ENCODE measurements at places on chromosomes 2 and 18.
A peak's percentile ranks its signal among the peaks of the same experiment; 100 is the strongest.

DNA sequence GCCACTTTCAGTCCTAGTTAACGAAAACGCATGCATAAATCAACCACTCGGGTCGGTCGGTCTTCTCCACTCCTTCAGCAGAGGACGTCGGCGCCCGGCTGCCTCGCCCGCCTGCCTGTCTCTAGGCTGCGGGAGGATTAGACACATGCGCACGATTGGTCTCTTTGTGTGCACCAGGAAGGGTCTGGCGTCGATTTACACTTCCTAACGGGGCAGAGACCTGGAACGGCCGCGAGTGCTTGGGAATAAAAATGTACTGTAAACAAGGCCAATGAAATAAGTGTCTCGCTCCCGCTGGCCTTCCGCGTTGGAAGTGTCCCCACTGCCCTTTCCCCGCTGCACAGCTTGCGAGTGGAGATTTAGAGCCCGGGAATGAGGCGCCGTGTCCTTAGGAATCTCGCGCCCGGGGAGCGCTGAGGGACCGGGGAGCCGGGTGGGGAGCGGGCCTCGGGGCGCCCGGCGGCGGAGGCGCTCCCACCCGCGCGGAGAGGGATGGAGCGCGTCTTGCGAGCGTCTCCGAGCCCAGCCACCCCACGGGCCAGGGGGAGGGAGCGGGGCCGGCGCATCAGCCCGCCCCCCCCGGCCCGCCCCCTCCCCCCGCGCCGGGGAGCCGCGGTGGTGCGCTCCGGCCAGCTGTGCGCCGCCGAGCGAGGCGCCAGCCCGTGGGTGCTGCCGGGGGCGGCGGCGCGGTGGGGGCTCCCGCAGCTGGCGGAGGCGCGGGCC, at the start of gene DOK6:
Gene DOK6 (plus strand): TSS at position 636 of the 723 bp plus-strand sequence.
- peak; percentile 34 for DNase-seq

- DNase-seq, result no peak
Observed at GRCh38 chr2:201859949-201860348, 53.6 kb downstream of the CDK15 start.

GRCh38 chr18:32771169-32771751, 1.6 kb downstream of the KLHL14 start:
- DNase-seq, result peak; percentile 15

DNA sequence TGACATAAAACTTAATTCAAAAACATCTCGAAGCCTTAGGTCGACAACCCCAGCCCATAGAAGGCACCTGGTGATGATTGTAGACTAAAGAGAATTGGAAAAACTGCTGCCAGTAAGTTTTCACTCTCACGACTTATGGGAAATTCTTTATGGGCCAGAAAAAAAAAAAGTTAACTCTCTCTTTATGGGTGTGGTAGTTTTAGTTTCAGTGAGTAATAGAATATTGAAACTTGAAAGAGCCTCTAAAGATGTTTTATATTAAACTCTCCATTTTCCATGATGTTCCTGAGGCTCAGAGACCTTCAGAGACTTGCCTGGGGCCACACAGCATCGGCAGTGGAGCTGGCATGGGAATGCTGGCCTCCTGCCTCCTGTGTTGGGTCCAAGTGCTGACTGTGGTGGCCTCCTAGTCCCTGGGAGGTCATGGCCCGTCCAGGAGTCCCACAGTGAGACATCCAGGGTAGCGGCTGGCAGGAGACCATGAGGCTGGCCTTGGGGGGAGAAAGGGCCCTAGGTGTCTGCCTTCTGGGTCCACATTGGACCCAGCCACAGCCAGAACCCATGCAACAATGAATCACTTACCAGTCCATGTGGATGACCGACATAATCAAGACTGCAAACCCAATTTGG, 158.9 kb downstream of the SEPTIN10 start:
- DNase-seq, result no peak

DNA sequence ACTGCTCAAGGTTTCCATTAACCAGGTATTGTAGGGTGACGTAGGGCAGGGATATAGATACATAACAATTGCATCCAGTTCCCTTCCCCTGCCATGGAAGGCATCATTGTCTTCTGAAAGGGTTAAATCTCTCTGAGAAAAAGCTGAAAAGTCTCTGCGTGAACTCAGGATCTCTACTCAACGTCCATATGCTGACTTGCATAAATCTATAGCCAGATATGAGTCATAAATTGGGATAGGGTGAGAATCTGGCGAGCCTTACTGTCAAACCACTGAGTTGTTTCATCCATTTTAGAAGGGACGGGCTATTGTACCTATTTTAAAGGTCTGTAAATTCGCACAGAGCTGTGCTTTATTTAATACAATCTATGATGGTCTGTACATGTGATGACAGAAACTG, 258.3 kb downstream of the L3MBTL4 start:
- no peak for DNase-seq

DNA sequence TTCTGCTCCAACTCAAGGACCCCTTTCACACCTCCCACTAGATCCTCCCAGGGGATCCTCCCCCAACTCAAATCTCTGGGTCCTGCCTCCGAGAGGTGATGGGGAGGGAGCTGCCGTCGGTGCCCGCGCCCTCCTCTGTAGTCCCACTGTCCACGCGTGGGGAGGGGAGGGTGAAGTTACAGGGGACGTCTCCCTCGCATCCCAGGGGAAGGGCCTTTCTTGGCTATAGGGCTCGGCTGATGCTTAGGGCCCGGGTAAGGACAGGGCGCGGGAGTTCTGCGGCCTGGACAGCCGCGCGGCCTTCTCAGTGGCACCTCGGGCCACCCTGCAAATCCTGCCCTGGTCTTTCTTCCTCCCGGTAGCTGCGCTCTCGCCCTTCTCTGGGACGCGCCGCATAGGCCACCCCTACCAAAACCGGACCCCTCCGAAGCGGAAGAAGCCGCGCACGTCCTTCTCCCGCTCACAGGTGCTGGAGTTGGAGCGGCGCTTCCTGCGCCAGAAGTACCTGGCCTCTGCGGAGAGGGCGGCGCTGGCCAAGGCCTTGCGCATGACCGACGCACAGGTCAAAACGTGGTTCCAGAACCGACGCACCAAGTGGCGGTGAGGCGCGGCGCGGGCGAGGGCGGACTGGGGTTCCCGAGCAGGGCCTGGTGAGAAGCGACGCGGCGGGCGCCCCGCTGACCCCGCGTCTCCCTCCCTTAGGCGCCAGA, 1.2 kb downstream of the TLX2 start:
- peak; percentile 35 for DNase-seq

DNA sequence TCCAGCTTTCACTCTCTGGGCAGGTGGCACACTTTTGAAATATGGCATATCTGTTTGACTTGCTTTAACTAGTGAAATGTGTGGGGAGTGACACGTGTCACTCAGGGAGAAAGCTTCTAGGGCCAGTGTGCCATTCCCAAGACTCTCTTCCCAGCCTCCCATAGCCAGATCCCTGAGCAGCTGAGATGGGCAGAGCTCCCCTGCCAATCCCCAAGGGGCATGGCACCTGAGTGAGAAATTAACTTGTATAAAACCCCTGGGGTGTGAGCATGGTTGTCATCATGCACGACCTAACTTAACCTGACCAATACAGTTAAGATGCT, 39.0 kb upstream of the MARCO start:
- no peak for DNase-seq

GRCh38 chr2:26471289-26471688, 6.6 kb downstream of the OTOF start:
- no peak for DNase-seq

GRCh38 chr2:2901384-2902345, 476.0 kb downstream of the EIPR1 start:
- peak; percentile 13 for DNase-seq

- DNase-seq, result peak; percentile 76
Observed at GRCh38 chr2:23380562-23381065, 4.4 kb upstream of the KLHL29 start.

GRCh38 chr2:183123959-183124221, 353 bp upstream of the NUP35 start:
- no peak for DNase-seq

DNA sequence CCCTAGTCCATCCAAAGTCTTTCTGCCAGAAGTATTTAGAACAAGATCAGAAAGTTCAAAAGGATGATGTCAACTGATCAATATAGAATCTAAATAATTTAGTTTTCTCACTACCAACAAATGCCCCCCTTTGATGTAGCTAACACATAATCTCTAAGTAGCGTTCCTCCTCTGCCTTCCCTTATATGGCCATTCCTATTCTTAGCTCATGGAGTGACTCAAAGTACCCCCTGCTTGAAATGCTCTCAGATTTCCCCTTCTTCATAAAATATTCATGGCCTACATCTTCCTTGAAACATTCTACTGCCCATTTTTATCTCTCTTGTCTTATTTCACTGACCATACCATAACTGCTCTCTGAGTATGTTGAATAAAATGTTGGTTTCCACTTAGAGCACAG, 151.5 kb downstream of the UPP2 start:
- no peak for DNase-seq

- no peak for DNase-seq
Observed at GRCh38 chr2:129673234-129673633, 306.2 kb upstream of the RAB6C start.

GRCh38 chr2:68907232-68907919, 36.2 kb upstream of the BMP10 start:
- no peak for DNase-seq

DNA sequence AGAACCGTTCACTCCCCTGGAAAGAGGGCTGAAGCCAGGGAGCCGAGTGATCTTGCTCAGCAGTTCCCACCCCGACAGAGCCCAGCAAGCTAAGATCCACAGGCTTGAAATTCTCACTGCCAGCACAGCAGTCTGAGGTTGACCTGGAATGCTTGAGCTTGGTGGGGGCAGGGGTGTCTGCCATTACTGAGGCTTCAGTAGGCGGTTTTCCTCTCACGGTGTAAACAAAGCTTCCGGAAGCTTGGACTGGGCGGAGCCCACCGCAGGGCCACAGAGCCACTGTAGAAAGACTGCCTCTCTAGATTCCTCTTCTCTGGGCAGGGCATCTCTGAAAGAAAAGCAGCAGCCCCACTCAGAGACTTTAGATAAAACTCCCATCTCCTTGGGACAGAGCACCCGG, 180.8 kb downstream of the WDR7 start:
- DNase-seq, result no peak

GRCh38 chr2:20728114-20728758, 61.3 kb downstream of the GDF7 start:
- no peak for DNase-seq

GRCh38 chr2:74792282-74792681, 41.6 kb upstream of the HK2 start:
- no peak for DNase-seq

DNA sequence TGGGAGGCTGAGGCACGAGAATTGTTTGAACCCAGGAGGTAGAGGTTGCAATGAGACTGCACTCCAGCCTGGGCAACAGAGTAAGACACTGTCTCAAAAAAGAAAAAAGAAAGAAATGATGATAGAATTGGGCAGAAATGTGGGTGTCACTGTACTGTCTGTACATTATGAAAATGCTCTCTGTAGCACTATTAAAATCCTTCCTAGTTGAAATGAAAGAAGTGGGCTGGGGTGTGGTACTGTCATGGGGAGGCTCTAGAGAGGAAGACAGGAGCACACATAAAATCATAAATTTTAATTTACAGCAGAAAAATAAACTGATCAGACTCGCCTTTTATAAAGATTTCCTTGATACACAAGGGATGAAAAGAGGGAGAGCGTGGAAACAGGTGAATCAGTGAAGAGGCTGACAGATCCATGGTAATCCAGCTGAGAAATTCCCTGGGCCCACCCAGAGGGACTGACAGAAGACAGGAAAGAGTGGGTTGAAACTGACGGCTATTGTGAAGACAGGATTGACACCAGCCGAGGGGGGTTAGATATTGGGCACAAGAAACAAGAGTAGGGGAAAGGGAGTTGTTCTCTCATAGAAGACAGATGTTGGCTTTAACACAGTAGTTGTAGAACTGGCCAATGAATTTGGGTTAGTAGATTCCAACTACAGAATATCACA, 96.4 kb upstream of the ATL2 start:
- no peak for DNase-seq

GRCh38 chr2:105877945-105878344, 133.2 kb downstream of the NCK2 start:
- no peak for DNase-seq

DNA sequence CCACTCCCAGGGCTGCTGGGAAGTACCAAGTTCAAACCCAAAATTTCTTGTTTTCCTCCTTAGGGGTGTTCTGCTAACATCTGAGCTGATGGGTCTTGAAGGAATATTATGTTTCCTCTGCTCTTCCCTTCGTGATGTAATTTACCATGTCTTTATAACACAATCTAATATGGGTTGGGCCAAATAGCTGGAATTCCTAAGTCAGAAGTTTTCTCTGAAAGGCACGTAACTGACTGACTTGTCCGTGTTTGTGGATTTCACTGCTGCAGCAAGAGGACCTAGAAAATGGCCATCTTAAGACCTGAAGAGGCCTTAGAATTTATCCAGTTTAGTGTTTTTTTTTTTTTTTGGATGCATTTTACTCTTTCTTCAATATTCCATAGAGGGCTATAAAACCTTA, 256.7 kb downstream of the DCDC2C start:
- no peak for DNase-seq

- no peak for DNase-seq
Observed at GRCh38 chr2:18664421-18664820, 75.1 kb upstream of the NT5C1B start.

DNA sequence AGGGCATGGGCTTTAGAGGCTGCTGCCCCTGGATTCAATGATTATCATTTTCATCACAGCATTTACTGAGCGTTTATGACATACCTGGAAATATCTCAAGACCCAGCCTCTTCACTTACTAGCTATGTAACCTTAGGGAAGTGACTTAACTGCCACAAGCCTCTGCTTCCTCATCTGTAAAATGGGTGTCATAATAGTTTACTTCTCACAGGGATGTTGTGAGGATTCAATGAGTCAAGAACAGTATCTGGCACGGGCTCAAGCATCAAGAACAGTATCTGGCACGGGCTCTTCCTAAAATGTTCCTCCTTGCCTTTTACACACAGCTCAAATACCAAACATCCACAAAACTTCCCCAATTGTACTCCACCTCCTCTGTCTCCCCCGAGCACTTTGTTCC, 31.4 kb downstream of the LGALSL start:
- no peak for DNase-seq

DNA sequence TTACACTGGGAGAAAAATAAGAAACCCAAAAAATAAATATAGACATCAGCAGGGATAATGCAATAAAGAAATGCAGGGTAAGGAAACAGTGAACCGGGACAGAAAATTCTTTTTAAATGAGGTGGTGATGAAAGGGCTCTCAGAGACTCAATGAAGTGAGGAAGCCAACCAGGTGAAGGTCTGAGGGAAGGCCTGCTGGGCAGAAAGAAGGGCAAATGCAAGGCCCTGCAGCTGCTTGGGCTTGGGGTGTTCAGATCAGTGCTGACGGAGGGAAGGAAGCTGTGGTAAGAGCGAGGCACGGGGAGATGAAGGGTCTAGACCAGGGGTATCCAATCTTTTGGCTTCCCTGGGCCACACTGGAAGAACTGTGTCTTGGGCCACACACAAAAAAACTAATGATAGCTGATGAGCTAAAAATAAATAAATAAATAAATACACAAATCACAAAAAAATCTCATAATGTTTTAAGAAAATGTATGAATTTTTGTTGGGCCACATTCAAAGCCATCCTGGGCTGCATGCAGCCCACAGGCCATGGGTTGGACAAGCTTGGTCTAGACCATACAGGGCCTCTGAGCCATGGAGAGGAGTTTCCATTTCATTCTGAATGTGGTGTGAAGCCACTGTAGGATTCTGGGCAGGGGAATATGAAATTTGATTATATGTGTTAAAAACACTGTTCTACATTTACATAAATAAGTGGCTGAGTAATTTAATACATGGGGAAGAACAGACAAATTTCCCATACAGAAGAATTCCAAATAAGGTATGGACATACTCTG, 96.3 kb upstream of the DNMT3A start:
- no peak for DNase-seq
